HuH-7.5 (cell line): ENCODE measurements at places on chromosomes 2 and 18.

DNA sequence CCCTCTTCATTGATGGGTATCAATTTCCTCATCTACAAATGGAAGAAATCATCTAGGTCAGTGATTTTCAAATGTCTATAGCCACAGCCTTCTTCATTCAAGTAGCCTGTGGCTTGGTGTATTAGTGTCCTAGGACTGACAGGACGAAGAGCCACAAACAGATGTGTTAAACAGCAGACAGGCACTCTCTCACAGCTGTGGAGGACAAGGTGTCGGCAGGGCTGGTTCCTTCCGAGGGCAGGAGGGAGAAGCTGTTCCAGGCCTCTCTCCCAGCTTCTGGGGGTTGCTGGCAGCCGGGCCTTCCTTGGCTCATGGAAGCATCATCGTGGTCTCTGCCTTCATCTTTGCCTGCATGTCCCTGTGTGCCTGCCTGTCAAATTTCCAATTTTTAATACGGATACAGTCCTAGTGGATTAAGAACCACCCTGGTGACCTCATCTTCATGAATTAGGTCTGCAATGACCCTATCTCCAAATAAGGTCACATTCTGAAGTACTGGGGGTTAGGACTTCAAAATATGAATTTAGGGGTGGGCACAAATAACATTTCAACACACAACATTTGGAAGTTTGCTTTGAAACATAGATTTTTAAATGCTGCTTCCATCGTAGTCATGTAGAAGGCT lies 86.5 kb downstream of the PTGR3 start:
- DNase-seq = no peak

DNA sequence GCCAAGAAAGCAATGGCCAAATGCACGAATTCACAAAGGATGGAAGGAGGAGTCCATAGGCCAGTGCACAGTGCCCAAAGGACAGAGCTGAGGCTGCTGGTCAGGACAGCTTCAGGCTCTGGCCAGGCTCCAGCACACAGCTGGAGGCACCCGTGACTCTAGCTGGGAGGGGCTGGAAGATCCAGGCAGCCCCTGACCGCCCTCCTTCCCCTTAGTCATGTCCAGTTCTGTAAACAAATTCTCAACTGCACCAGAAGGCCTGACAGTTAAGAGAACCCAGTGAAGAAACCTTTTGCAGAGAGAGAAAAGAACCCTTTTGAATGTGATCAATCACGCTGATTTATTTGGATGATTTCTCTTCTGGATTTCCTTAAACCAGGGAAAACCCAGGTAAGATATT lies 7.7 kb upstream of the YWHAQ start:
- no peak for DNase-seq

DNA sequence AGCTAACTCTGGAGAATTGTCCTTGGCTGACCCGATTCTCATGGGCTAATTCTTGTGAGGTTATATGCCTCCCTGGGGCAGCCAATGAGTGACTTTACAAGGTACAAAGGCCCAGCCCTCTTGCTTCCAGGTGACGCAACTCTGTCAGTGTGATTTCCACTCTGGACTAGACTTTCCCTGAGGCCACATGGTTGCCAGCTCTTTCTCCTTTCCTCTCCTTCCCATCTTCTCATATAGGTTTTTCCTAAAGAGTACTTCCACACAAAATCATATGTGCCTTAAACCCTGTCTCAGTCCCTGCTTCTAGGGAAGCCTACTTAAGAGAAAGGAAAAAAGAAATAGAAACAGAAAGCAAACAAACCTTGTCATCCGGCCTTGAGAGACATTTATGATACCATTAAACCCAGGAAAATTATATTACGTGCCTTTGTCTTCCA lies 226.2 kb upstream of the ZSWIM2 start:
- DNase-seq = no peak

- no peak for DNase-seq
Observed at GRCh38 chr2:239668042-239668441, 267.2 kb upstream of the HDAC4 start.

- no peak for DNase-seq
Observed at GRCh38 chr2:127661072-127661649, 14.2 kb downstream of the LIMS2 start.

GRCh38 chr2:219124381-219125110 lies 36.1 kb downstream of the NHEJ1 start:
- DNase-seq = no peak
